ENCODE measurements at places on chromosomes 13 and 19.
A peak's percentile ranks its signal among the peaks of the same experiment; 100 is the strongest.

GRCh38 chr13:113639616-113640262 is 18.3 kb downstream of the ATP4B start:
- no peak for DNase-seq

DNA sequence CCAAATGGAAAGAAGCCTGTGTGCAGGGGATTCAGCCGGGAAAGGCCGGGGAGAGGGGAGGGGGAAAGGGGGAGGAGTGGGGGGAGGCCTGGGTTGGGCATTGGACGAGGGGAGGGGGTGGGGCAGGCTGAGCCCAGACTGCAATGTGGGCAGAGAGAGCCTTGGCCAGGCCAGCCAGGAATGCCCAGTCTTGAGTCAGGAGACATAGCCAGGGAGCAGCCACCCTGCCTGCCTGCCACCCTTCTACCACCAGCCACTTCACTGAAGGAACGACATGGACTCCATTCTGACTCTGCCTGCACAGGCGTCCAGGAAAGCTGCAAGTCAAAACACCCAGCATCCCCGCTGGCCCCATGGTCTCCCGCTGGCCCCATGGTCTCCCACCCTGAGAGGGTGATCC is 498 bp downstream of the PROZ start:
- DNase-seq, result no peak

DNA sequence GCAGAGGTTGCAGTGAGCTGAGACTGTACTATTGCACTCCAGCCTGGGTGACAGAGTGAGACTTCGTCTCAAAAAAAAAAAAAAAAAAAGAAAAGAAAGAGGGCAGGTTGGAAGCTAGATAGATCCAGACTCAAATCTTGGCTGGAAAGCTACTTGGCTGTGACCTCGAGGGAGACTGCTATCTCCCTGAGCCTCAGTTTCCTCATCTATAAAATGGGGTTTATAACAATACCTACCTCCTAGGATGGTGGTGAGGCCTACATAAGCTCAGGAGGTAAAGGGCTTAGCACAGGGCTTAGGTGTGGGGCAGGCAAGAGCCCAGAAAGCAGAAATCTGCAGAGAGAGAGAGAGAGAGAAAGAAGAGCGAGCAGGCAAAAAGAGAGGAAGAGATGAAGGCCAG is 24.2 kb upstream of the DACT3 start:
- DNase-seq, result no peak

- no peak for DNase-seq
Observed at GRCh38 chr13:40452038-40452666, 214.3 kb downstream of the FOXO1 start.

DNA sequence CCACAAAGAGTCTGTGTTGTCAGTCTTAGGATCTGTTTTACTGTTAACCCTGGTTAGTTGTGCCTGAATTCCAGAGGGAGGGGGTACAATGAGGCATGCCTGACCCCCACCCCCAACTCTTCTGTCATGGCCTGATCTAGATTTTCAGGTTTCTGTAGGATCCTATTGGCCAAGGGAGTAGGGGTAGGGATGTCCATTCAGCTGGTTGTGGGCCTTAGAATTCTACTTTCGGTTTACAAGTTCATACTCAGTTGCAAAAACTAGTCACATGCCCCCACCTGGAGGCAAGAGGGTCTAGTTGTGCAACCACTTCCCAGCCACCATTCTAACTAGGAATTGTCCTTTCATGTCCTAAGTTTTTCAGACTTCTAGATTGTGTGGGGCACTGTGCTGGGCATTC is 94.3 kb upstream of the MBNL2 start:
- no peak for DNase-seq

DNA sequence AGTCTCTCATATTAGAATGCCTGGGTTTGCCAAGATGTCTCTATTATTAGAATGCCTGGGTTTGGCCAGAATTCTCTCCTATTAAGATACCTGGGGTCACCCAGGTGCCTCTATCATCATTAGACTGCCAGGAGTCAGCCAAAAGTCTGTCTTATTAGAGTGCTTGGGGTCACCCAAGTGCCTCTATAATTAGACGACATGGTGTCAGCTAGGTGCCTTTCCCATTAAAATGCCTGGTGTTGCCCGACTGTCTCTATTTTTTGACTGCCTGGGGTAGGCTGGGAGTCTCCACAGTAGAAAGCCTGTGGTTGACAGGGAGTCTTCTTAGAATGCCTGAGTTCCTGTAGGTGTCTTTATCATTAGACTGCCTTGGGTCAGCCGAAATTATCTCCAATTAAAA is 1536.6 kb downstream of the UQCRFS1 start:
- no peak for DNase-seq

- DNase-seq, result no peak
Observed at GRCh38 chr19:45191375-45191774, 12.8 kb downstream of the BLOC1S3 start.

DNA sequence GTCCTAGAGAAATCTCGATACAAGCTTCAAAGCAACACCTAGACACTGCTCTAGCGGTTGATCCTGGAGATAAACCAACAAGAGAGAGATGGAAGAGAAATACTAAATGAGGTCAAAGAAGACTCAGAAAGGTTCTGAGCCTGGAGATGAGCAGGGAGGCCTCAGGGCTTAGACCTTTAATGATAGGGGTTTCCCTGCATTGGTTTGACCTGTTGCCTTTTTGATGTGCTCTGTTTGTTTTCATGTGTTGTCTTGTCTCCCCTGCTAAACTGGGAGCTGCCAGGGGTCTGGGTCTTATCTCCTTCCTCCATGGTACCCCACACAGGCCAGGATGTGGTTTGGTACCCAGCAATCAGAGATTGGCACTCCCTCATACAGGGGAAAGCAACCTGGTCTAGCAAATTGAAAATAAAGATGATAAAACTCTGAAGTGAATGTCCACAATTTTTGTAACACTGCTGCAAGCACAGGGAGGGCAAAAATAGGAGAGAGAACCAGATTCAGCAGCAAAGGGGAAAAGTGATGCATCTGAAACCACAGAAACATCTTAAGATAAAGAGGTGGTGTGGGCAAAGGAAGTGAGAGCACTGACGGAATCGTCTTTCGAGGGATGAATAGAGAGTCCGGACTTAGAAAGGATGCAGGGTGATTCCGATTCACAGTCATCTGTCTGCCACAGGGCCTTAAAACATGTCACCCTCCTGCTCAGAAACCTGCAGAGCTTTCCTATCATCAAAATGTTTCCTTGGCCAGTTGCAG is 3.5 kb downstream of the FFAR2 start:
- peak; percentile 52 for DNase-seq

GRCh38 chr13:80921541-80921940 is 580.6 kb upstream of the SPRY2 start:
- no peak for DNase-seq

- DNase-seq, result no peak
Observed at GRCh38 chr19:55601084-55601483, 996 bp downstream of the ZNF524 start.

- DNase-seq, result no peak
Observed at GRCh38 chr13:98313023-98313921, 136.2 kb upstream of the RNF113B start.

- no peak for DNase-seq
Observed at GRCh38 chr19:39428283-39429112, 7.3 kb downstream of the RPS16 start.

GRCh38 chr13:109380457-109380856 is 405.9 kb downstream of the IRS2 start:
- no peak for DNase-seq

- DNase-seq, result peak; percentile 69
Observed at GRCh38 chr19:55703790-55704215, 28.8 kb downstream of the EPN1 start.

GRCh38 chr13:30193279-30194234 is 113.8 kb downstream of the KATNAL1 start:
- DNase-seq, result no peak

Measured in stimulated activated CD4-positive, alpha-beta T cell treated with anti-CD3 and anti-CD28 coated beads, Interleukin-15, amount 100 ng/mL, for 24 hours (primary cell).